ENCODE measurements at places on chromosomes 7 and 10. TPM values are rescaled to one million over a fixed set of nuclear protein-coding genes. Genes with fewer than 3 reads are reported as not detected.

Gene HOXA5
- 12.2 TPM for total RNA-seq

Gene IFIT3
- total RNA-seq, result 9.4 TPM

Gene CYP2W1
- total RNA-seq, result not detected

Gene SPDYE5
- total RNA-seq, result not detected

Gene CLCN1
- total RNA-seq, result 0.14 TPM

DNA sequence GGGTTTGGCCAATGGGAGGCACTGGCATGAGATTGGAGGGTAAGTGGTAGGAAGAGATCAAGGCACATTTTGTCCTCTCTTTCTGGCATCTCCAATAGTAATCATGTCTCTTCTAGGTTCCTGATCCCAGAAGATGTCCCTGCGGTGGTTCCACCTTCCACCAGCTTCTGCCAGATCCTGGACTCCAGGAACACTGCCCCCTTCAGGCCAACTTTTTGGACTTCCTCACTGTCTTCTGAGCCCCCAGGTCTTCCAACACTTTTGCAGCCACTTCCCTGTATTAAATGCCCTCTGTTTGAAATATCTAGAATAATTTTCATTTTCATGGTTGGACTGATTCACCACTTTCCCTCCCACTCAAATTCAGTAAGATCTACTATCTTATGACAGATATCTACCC is 60.9 kb downstream of the BAMBI start:
- no peak for DNase-seq

GRCh38 chr10:61735882-61736281 is 73.2 kb downstream of the CABCOCO1 start:
- DNase-seq, result no peak

DNA sequence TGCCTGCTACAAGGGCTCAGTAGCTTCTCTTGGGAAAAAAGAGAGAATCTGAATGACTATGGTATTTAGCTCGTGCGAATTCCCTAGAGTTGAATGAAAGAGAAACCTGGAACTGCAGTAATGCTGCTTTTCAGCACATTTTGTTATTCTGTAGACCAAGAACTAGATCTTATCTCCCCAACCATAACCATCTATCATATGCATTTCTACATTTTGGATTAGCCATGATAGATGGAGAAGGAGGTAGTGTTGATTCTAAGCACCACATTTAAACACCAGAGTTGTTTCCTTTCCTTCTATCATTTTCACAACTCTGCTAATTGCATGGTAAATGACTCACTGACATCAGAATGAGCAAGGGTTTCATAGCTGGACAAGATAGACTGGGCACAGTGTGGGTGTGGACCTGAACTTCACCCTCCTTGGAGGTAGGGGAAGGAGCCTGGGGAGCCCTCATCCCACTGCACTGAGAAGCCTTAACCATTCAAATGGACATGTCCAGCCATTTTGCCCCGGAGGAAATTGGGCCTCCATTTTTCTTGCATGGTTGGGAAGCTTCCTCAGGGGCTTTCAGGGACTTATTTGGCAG is 55.3 kb upstream of the BMPER start:
- DNase-seq, result no peak

GRCh38 chr10:110003524-110003885 is 4.3 kb upstream of the ADD3 start:
- DNase-seq, result no peak

- DNase-seq, result no peak
Measured at GRCh38 chr7:259751-260405, 30.1 kb upstream of the FOXL3 start.

- DNase-seq, result no peak
Measured at GRCh38 chr7:157807510-157807909, 470.7 kb downstream of the DNAJB6 start.

GRCh38 chr7:79785556-79785955 is 332.1 kb upstream of the MAGI2 start:
- DNase-seq, result no peak

Data from sigmoid colon (tissue), 7 donors.